ENCODE measurements at places on chromosomes 4 and X.

DNA sequence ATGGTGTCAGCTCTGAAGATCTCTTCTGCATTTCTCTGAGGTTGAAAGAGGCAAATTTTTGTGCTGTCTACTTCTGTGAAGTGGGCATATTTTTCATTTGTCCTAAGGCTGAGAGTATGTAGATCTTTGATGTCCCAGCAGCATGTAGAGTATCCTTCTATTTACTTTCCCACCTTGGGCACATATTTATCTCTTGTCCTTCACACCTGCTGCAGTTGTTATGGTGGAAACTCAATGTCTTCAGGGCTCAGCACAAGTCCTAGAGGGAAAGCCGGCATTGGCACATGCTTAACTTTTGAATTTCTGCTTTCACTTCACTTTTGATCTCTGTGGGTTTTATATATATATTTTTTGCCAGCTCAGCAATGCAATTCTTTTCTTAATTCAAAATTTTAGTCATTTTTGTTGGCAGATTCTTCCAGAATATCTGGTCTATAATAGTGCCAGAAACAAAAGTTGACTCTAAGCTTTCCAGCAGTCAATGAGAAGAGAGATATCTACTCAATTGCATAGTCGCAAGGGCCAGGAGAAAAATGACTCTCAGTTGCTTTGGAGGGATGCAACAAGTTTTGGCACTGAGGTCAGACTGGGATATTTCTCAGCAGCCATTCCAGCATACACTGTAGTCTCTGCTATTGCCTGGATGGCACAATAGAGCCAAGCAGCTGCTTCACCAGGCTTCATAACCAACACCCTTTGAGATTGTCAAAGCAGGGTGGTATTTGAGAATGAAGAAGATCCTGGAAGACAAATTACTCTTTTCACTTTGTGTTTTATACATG lies 127.8 kb upstream of the FAT1 start:
- DNase-seq, result no peak

- DNase-seq, result no peak
Observed at GRCh38 chrX:72045552-72046277, 86.0 kb downstream of the RTL5 start.

GRCh38 chr4:57040510-57040909 lies 61.8 kb downstream of the POLR2B start:
- DNase-seq, result no peak

DNA sequence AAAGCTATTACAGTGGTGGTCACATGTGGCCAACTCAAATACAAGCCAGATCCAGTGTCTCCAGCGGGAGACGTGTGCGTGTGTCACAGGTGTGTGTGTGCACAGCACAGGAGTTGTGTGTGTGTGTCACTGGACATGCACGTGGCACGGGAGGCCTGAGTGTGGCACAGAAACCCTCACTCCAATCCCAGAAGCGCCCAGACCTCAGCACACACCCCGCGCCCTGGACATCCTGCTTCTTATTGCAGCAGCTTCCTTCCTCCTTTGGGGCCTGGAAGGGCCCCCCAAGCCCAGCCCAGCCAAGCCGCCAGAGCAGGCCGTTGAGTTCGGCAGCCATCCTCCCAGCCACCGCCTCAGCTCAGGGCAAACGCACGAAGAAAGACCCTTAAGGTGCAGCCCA lies 37.9 kb downstream of the ACOX3 start:
- no peak for DNase-seq

- DNase-seq, result no peak
Observed at GRCh38 chr4:95319169-95319568, 229.6 kb downstream of the UNC5C start.

DNA sequence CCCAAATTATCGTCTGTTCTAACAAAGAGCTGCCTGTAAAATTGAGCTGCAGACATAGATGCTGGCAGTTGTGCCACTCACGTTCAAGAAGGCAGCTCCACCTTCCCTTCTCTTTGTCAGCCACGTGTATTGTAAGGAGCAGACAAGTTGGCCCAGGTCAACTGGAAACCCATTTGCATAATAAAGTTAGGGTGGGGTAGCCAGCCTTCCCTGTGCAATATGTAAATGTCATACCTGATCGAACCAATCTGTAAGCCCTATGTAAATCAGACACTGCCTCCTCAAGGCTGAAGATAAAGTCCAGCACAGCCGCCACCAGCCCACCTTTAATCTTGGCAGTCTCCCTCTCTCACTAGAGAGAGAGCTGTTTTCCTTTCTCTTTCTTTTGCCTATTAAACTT lies 117.2 kb downstream of the TMEM144 start:
- DNase-seq, result no peak

- DNase-seq, result no peak
Observed at GRCh38 chr4:180808862-180809261, 1434.3 kb upstream of the TENM3 start.

DNA sequence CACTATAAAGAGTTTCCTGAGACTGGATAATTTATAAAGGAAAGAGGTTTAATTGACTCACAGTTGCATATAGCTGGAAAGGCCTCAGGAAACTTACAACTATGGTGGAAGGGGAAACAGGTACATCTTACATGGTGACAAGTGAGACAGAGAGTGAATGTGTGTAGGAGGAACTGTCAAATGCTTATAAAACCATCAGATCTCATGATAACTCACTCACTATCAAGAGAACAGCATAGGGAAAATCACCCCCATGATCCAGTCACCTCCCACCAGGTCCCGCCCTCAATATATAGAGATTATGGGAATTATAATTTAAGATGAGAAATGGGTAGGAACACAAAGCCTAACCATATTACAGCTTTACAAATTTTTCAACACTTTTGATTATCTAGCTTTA lies 266.0 kb downstream of the DTHD1 start:
- DNase-seq, result no peak

GRCh38 chr4:8079031-8079885 lies 79.4 kb downstream of the ABLIM2 start:
- DNase-seq, result no peak

GRCh38 chrX:68920561-68920960 lies 91.7 kb downstream of the EFNB1 start:
- DNase-seq, result no peak

- DNase-seq, result no peak
Observed at GRCh38 chrX:125295337-125295736, 24.3 kb upstream of the TEX13C start.

DNA sequence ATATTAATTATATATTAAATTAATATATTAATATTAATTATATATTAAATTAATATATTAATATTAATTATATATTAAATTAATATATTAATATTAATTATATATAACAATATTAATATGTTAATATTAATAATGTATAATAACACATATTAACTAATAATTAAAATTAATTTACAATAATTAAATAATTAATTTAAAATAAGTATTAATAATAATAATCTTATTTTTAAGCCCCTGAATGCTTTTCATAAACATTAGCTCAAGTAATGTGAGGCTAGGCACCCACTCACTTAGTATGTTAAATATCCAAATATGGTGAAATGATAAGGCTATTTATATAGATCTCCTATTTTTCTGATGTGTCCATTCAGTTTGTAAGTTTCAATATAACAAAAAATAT lies 26.9 kb downstream of the NKX6-1 start:
- DNase-seq, result no peak

DNA sequence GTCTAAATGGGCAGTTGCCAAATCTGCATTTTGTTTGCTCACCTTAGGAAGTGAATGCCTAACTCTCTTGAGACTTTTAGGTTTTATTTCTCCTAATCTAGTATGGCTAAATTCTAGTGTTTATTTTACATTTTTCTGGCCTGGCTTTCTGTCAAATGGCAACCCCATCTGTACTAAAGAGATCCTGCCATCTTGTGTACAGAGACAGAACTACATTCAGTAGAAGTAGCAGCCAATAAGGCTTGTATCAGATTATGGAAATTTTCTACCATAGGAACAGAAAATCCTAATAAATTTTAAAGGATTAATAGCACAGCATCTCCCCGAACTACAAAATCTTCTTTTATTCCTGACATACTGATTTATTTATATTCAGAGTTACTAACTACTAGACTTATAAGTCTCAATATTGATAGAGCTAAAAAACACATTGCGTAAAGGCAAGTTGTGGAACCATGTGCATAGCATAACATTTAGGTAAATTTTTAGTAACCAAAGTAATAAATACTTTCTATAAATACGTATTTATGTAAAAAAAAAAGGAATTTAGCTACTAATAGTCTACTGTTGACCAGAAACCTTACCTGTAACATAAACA lies 45.5 kb downstream of the TMEM144 start:
- no peak for DNase-seq

- no peak for DNase-seq
Observed at GRCh38 chrX:41828826-41829225, 94.5 kb downstream of the CASK start.

GRCh38 chr4:112329672-112330375 lies 32.7 kb downstream of the ALPK1 start:
- no peak for DNase-seq

GRCh38 chr4:102612210-102612609 lies 111.1 kb downstream of the NFKB1 start:
- DNase-seq, result no peak

- DNase-seq, result no peak
Observed at GRCh38 chrX:6184900-6185515, 43.7 kb downstream of the NLGN4X start.

DNA sequence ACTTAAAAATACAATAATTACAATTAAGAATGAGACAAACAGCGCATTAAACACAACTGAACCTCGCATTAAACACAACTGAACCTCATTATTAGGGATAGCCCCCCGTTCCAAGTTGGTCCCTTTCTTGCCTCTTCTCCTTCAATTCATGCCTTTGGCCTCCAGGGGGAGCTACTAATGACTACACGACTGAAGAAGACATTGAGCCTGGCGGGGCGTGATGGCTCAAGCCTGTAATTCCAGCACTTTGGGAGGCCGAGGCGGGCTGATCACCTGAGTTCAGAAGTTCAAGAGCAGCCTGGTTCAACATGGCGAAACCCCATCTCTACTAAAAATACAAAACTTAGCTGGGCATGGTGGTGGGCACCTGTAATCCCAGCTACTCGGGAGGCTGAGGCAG lies 56.4 kb upstream of the NWD2 start:
- no peak for DNase-seq

DNA sequence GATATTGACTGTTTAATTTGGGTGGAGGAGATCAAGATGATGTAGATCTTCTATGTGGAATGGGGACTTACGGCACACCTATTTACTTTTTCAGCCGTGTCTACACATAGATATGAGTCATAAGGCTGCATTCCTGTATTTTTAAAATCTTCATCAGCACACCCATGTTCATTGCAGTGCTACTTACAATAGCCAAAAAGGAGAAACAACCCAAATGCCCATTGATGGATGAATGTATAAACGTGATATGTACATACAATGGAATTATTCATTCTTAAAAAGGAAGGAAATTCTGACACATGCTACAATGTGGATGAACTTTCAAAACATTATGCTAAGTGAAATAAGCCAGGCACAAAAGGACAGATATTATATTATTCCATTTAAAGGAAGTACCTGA lies 98.6 kb downstream of the AASDH start:
- no peak for DNase-seq

- DNase-seq, result no peak
Observed at GRCh38 chr4:82287720-82288119, 86.1 kb downstream of the HNRNPD start.

GRCh38 chrX:56786889-56787733 lies 58.1 kb downstream of the NBDY start:
- DNase-seq, result no peak

- no peak for DNase-seq
Observed at GRCh38 chr4:163485589-163485988, 8.9 kb upstream of the TMA16 start.

DNA sequence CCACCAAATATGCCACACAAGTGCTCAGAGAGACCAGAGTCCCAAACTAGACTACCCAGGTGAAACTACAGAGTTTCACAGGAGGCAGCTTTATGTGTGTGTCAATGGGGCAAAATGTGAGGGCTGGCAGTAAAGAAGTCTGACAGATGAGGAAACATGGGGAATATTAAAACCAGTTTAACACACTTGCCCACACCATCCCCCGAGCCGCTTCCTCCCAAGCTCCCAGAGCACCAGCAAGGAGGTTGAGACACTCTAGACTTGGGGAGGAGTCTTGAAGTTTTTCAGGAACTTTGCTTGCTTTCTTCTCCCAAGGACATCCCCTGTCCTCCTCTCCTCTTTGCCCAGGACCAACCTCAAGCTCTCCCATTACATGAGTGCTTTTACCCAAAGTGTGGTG lies 94.7 kb upstream of the SPRY1 start:
- DNase-seq, result no peak

GRCh38 chr4:8083086-8083825 lies 75.4 kb downstream of the ABLIM2 start:
- no peak for DNase-seq

- no peak for DNase-seq
Observed at GRCh38 chr4:180650273-180650672, 1592.9 kb upstream of the TENM3 start.

GRCh38 chrX:102711872-102712215 lies 404 bp upstream of the GPRASP2 start:
- no peak for DNase-seq

DNA sequence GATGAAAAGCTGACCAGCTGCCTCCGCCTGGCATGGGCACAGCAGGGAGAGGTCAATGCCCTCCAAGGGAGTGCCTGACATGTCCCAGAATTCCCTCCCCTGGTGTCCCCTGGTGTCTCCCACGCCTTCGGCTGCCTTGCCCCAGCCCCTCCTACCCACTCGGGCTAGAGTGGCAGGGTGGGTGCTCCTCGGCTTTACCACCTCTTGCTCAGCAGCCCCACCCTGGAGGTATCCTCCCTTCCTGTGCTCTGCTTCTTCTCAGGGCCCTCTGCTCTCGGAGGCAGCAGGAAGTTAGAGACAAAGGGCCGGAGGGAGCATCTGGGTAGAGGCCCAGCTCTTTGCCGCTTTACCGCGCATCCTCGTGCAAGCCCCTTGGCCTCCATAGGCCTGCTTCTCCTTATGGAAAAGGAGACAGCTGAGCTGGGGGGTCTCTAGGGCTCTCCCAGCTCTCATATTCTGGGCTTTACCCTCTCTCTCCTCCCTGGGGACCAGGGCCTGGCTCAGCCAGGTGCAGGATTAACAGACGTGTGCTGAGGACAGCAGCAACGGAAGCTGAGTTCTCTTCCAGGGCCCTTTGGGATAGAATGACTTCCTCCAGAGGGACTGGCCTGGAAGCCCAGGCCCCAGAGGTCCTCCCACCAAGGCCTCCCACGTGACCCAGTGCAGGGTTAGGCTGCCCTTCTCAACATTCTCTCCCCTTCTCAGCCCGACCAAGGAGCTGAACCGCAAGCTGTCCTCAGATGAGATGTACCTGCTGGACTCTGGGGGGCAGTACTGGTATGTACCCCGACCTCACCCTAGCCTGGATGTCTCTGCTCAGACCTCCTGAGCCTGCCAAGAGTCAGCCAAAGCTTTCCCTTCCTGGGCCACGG lies 17.2 kb downstream of the XPNPEP2 start:
- no peak for DNase-seq

DNA sequence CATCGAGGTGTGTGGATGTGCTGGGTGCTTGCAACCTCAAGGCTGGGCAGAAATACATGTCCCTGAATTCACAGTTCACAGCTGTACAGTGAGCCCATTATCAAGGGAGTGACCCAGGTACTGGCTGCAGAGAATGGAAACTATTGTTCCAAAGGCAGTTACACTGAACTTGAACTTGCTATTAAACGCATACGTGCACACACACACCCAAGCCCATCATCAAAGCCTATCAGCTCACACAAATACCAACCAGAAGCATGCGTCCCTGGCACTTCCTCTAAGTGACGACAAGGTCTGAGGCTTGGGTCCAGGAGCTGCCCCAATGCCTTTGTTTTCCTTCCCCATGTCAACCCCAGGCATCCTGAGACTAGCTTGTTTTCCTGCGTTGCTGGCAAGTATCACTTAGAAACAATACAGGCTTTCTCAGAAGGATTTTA lies 88.6 kb downstream of the IRF2 start:
- no peak for DNase-seq

Data from activated CD4-positive, CD25-positive, alpha-beta regulatory T cell treated with anti-CD3 and anti-CD28 coated beads, Interleukin-2, amount 50 U/mL, for 72 hours (primary cell).